Mesenteric fat pad (tissue), 1 donor: ENCODE measurements at places on chromosomes 6 and 20. TPM values are rescaled to one million over a fixed set of nuclear protein-coding genes. Genes with fewer than 3 reads are reported as not detected.

DNA sequence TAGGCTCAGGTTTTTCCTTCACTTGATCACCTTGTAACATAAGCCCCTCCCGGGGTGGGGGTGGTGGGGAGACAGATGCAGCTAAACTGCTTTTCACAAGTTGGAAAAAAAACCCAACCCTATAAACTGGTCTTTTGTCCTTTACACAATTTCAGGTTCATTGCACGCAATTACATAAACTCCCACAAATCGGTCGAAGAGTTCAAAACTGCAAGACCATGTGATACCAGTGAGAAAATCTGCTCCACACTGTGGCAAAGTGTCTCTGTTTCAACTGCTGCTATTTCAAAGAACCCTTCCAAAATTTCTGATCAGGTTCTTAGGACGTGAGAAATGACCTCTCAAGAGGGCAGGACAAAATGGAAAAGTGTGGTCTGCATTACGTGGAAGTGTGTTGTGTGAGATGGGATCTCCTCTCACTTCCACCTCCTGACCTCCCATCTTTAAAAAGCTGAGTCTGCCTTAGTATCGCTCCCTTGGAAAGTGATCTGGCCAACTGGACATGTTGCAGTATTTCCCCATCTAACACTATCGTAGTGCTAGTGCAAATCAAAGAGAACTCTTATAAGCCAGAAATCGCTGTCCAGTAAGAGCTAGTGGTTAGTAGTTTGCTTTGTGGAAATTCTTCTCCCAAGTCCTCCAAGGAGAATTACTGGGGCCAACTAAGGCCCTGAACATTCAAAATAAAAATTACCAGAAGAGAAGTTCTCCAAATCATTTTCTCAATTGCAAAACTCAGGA lies 60.1 kb downstream of the PRND start:
- no peak for DNase-seq

RBPJL gene
- not detected for total RNA-seq

ZNF334 gene
- 0.90 TPM for total RNA-seq

FAM229B gene
- 10.8 TPM for total RNA-seq

DNA sequence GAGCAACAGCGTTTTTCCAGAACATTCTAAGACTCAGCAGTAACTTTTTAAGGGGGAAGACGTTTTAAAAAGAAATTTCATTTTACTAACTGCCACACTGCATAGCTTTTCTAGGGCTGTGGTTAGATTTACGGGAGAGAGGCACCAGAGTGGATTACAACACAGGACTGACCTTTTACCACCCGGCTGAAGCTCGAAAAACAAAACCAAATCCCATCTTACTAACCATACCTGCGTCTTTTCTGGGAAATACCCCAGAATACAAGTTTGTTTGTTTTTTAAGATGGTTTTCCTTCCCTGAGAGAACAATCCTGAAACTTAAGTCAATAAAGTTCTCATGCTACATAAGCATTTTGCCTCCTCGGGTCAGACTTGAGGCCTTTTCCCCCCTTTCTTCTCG lies 209.3 kb upstream of the SOX4 start:
- DNase-seq = no peak

DNA sequence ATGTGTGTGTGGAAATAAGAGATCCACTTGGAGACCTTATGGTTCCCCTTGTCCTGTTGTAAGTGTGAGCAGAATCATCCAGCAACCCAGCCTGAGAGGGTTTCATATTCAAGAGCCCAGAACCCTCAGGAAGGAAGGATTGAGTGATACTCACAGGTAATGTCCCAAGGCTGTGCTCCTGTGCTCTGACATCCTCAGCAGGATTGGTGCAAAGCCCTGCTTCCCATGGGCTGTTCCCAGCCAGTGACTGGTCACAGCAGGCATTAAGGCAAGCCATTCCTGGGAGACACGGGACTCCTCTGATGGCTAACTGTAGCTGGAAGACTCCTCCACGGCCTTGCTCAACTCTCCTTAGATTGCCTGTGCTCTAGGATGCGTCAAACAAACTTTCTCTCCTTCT lies 33.8 kb upstream of the HLA-G start:
- DNase-seq = no peak

CNPY3 gene
- 27.4 TPM for total RNA-seq

- DNase-seq = no peak
Measured at GRCh38 chr6:148885925-148886845, 139.4 kb downstream of the UST start.

VSX1 gene
- total RNA-seq = not detected

- no peak for DNase-seq
Measured at GRCh38 chr6:167817016-167817415, 9.7 kb upstream of the AFDN start.

- DNase-seq = no peak
Measured at GRCh38 chr6:126112171-126112632, 125.9 kb downstream of the TRMT11 start.

DNA sequence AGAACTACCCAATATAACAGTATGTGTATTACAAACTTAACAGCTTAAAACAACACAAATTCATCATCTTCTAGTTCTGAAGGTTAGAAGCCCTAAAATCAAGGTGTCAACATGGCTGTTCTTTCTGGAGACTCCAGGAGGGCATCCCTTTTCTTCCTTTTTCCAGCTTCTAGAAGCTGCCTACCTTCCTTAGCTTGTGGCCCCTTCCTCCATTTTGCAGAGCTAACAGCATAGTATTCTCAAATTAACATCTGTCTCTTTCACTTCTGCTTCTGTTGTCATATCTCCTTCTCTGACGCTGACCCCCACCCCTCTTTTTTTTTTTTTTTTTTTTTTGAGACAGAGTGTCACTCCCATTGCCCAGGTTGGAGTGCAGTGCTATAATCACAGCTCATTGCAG lies 52.8 kb upstream of the AKIRIN2 start:
- no peak for DNase-seq

EBF4 gene
- total RNA-seq = 6.0 TPM

DNA sequence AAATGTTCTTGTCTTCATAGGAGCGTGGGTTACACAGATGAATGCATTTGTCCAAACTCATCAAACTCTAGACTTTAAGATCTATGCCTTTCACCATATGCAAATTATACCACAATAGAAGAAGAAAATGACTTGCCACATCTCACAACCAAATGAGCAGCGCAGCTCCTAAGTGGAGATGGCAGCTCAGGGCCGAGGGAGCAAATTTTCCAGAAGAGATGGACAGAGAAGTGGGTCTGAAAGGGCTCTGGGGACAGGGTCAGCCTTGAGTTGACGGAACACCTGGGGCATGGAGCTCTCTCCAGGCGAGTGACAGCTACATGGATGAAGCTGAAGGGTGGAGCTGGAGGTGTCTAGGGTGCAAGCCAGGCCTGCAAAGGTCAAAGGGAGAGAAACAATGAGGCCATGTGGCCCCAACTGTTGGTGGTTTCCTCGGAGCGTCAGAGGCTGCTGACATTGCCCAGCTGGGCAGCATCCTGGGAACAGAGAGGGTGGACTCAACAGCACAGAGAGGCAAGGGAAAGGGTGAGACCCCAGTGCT lies 228.3 kb downstream of the NRN1 start:
- no peak for DNase-seq

- no peak for DNase-seq
Measured at GRCh38 chr20:23081263-23081819, 4.8 kb downstream of the CD93 start.

GRCh38 chr20:36214684-36215256 lies 21.5 kb upstream of the AAR2 start:
- DNase-seq = no peak

DNA sequence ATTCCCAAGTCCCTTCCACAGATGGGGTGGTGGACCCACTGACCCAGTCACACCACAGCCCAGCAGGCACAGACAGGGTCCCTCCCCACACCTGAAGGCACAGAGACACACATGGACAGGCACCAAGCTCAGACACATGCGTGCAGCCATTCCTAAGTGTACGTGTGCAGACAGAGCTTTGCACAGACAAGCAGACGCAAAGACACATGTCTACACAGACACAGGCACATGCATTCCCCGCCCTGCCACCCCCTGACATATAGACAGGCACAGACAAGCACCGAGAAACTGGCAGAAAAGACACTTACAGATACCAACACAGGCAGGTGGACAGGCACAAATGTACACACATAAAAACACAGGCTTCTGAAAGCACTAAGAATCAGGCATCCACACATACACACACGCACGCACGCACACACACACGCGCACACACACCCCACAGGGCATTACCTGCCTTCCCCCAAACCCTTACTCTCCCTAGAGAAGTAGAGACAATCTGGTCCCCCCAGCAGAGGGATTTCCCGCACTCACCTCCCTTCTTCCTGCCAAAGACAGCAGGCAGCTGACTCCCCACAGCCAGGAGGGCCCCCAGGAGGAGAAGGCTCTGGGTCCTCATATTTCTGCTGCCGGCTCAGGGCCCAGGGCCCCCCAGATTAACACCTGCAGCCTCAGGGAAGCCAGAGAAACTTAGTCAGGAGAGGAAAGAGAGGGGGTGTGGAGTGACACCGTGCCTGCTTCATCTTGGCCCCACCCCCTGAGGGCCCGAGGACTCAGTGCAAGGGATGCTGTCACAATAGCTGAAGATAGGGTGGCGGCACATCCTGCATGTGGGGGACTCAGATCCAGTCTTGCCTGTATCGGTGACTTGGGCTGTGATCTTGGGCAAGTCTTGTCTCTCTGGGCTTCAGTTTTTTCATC lies at the start of gene WFDC5:
Gene WFDC5 (minus strand): TSS at position 710 of the 921 bp plus-strand sequence. CDS start 91 bp downstream, at position 619.
- no peak for DNase-seq

FNDC1 gene
- 1.2 TPM for total RNA-seq

GRCh38 chr6:54646069-54646950 lies 200.3 kb upstream of the FAM83B start:
- no peak for DNase-seq

GRCh38 chr6:132764370-132764769 lies 6.7 kb upstream of the VNN2 start:
- no peak for DNase-seq

HDGFL1 gene
- not detected for total RNA-seq

DNA sequence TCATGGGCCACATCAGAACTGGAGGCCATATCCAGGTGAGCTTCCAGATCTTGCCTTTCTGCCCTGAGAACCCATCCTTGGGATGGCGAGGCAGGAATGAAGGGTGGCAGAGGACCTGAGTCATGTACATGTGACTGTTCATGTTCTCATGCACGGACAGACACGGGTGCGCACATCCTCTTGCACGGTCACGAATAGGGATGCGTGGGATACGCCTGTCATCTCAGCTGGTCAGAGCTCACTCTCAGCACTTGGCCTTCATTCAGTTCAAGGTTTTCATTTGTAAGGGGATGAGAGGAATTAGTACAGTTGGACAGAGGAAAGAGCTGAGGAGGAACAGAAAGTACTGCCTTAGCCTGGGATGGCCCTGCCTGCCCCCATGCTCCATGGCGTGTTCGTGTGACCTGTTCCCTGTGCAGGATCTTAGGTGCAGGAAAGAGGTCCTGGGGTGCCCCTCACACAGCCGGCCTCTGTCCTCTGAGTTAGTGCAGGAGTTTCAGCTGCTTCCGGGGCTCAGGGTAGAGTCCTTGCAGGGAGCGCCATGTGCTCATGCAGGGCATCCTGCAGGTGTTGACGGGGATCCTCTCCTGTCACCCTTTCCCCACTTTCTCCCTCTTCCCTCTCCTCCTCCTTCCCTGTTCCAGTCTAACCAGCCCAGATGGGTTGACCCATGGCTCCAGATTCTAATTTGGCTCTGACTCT lies 173.4 kb downstream of the DTNBP1 start:
- DNase-seq = no peak

DNA sequence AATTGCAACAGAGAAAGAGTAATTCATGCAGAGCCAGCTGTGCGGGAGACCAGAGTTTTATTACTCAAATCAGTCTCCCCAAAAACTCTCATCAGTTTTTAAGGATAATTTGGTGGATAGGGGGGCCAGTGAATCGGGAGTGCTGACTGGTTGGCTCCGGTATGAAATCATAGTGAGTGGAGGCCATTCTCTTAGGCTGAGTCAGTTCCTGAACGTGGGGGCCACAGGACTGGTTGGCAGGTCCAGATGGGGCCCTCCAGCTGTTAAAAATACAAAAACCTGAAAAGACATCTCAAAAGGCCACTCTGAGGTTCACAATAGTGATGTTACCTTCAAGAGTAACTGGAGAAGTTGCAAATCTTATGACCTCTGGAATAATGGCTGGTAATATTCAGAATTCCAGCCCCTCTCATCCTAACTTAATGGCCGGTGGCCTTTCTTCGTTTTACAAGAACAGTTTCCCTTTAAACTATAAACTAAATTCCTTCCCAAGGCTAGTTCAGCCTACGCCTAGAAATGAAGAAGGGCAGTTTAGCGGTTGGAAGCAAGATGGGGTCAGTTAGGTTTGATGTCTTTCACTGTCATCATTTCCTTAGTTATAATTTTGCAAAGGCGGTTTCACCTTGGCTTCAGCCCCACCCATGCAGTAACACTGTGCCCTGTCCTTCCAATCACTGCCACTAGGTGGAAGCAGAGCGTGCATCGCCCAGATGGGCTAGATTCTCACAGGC lies 6.8 kb upstream of the MICA start:
- DNase-seq = no peak

- DNase-seq = no peak
Measured at GRCh38 chr20:59177266-59178250, 13.9 kb downstream of the ZNF831 start.

DNMT3B gene
- 0.39 TPM for total RNA-seq

DNA sequence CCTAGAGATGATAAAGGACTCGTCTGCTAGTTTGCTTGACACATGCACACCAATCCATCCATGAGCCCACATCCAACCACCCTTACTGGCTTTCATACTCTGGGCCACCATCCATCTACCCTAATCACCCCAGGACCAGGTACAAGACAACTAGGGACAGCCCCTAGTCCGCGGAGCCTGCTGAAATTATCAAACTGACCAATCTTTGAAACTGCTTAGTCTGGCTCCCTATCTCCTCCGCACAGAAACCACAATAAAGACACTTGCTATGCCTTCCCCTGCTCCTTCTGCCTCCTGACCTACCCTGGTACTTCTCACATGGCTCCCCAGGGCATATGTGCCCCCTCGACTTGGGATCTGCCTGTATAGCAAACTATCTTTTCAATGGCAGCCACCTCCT lies 33.1 kb downstream of the PXDC1 start:
- no peak for DNase-seq

DNA sequence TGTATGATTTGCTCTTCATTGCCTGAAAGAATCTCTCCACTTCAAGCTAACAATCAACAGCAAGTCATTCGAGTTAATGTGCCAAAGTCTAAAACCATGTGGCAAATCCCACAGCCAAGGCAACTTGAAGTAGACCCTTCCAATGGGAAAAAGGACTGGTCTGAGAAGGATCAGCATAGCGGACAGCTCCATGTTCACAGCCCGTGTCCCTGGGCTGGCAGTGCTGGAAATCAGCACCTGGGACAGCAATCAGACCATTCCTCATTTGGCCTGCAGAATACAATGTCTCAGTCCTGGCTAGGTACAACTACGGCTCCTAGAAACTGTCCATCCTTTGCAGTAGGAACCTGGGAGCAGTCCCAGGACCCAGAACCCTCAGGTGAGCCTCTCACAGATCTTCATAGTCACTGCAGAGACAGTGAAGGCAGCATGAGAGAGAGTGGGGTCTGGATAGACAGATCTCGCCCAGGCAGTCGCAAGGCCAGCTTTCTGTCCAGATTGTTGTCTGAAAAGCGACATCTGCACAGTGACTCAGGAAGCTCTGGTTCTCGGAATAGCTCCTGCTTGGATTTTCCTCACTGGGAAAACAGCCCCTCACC lies 1.1 kb downstream of the GJA10 start:
- DNase-seq = no peak

KHDC1L gene
- total RNA-seq = not detected

NTSR1 gene
- not detected for total RNA-seq
